Foreskin keratinocyte (primary cell): ENCODE measurements at places on chromosomes 6 and 20. TPM values are rescaled to one million over a fixed set of nuclear protein-coding genes. Genes with fewer than 3 reads are reported as not detected.

Gene C6orf58
- 0.14 and 0.16 TPM in 2 replicates for polyA plus RNA-seq

Gene BPIFB2
- not detected in 2 replicates for polyA plus RNA-seq

- DNase-seq, result peak; percentile 23
Observed at GRCh38 chr20:8853805-8854338, 215.0 kb upstream of the PLCB4 start.

DNA sequence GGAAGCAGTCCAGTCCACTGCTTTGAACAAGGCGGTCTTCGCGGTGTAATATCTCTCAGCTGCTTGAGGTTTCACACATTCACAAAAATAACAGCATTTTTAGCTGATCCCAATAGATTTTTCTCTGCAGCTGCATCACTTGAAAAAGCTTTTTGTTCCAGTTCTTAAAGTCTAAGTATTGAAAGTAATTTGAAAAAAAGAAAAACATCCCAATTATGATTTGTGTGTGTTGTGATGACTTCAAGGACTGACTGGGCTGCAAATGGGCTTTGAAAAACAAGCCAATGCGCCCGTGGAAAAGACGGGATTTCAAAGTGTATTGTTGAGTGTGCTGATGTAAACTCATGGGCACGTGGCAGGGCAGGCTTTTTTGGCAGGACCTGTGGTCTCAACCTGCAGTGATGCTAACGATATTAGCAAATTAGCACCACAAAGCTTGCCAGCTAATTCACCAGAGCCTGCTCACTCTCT is 151.1 kb downstream of the TMEM242 start:
- no peak for DNase-seq

- DNase-seq, result peak; percentile 56
Observed at GRCh38 chr20:44683263-44684046, 31.7 kb upstream of the CCN5 start.

- DNase-seq, result no peak
Observed at GRCh38 chr20:8144282-8145245, 12.5 kb downstream of the PLCB1 start.

GRCh38 chr20:6311841-6312655 is 189.2 kb upstream of the FERMT1 start:
- peak; percentile 99 for DNase-seq

DNA sequence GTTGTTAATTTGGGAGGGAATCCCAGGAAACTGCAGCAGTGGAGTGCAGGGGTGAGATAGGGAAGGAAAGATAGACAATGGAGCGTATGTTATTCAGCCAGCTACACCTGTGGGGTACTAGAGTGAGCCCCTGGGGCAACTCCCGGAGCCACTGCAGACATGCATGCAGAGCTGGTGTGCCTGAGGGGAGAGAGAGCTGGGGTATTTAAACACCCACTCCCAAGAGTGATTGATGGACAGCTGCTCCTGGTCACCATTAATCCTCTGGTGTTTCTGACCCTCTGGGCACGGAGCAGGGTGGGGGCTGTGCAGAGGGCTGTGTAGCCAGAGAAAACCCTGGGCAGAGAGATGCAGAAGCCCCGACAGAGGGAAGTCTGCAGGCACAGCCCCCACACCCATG is 146.7 kb upstream of the CDH4 start:
- DNase-seq, result no peak

- DNase-seq, result no peak
Observed at GRCh38 chr6:79617518-79617941, 13.6 kb upstream of the SH3BGRL2 start.

GRCh38 chr6:75143191-75143590 is 62.7 kb downstream of the COL12A1 start:
- no peak for DNase-seq

DNA sequence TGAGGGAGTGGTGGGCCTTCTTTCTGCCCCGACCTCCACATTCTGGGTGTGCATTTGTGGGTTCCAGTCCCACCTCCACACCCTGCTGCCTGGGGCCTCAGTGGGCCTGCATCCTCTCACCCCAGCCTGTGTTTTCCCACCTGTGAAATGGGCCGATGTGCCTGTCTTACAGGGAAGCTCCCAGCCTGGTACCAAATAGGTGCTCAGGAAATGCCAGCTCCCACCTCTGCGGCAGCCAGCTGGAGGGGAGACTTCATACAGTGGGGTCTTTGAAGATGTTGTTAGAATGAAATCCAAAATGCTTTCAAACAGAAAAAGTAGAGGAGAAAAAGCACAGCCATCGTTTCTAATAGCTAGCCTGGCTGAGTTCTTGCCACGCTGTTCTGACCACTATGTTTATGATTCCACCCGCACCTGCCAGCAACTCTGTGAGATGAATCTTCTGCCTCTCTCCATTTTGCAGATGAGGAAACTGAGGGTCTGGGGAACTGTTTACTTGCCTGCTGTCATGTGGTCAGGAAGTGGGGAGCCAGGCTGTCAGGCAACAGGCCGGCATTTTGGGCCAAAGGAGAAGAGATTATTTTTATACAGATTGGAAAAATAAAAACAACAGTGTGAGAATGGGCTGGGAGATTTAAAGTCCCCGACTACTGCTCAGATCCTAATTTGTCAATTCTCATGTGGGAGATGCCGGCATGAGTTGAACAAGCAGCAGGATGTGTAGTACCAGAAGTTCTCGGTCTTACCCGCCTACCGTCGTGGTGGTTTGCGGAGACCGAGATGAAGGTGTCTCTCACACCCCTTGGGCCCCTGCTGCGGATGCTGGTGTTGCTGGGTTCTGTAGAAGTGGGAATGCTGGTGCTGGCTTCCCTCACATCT is 4.6 kb downstream of the TMEM181 start:
- DNase-seq, result no peak

DNA sequence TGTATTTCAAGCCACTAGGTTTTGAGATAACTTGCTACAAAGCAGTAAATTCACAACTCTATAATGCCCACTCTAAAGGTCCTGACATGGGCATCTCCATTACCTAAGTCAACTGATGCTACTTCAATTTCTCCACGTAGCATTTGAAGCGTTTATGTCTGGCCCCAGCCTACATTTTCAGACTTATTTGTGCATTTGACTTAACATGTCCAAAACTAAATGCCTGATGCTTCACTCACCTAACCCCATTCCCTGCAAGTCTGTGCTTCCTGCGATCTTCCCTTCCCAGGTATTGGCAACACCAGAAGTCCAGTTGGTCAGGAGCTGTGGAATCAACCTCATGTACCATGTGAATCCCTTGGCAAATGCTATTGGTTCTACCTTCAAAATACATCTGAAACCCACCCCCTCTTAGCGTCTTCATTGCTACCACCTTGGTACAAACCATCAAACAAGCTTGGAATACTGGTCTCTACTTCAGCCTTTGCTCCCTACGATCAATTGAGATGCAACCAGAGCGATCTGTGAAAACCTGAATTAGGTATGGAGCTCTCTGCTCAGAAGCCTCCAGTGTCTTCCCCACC is 12.8 kb upstream of the ZNFX1 start:
- DNase-seq, result no peak

- DNase-seq, result peak; percentile 71
Observed at GRCh38 chr6:151063352-151063751, 176.4 kb upstream of the AKAP12 start.

DNA sequence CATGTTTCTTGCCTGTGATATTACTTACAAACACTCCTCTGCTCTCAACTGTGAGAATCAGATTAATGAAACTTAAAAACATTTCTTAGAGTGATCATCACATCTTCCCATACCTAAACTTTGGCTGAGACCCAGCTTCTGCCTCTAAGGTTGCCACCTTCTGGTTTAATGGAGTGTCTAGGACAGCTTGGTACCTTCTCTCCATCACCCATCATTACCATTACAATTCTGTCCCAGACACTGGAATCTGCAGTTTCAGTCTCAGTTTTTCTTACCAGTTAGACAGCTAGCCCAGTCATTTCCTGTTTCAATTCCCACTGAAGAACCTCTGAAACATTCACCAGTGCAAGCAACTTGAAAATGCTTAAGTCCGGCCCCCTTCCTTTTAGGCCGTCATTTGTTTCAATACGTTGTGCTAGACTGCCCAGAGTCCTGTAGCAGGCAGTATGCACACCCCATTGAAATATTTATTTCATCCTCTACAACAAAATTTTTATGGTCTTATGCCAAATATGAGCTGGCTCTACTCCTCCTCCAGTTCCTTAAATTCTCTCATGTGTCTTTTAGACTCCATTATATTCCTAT is 107.0 kb upstream of the FOXO3 start:
- DNase-seq, result no peak
